ENCODE measurements at places on chromosomes 12 and 14. TPM values are rescaled to one million over a fixed set of nuclear protein-coding genes. Genes with fewer than 3 reads are reported as not detected.

The GLIPR1L2 gene
- not detected for total RNA-seq

The CLIP1 gene
- 49.0 TPM for total RNA-seq

The ACOT4 gene
- 2.1 TPM for total RNA-seq

The LGALS3 gene
- 192 TPM for total RNA-seq

The KRT71 gene
- not detected for total RNA-seq

The PTGES3 gene
- 408 TPM for total RNA-seq

The PROX2 gene
- total RNA-seq = not detected

The DIABLO gene
- total RNA-seq = 76.0 TPM

The NANOG gene
- total RNA-seq = not detected

The C14orf39 gene
- not detected for total RNA-seq

The RDH5 gene
- 2.6 TPM for total RNA-seq

The FGF6 gene
- not detected for total RNA-seq

The FAM90A1 gene
- 0.07 TPM for total RNA-seq

The CHST11 gene
- total RNA-seq = 35.7 TPM

The GARIN6 gene
- total RNA-seq = not detected

The BCAT1 gene
- 11.2 TPM for total RNA-seq

The POLE2 gene
- total RNA-seq = 15.9 TPM

The NRIP2 gene
- not detected for total RNA-seq

The CCDC196 gene
- not detected for total RNA-seq

The TAS2R7 gene
- total RNA-seq = not detected

The IL31 gene
- total RNA-seq = not detected

The SLC10A1 gene
- not detected for total RNA-seq

The TAS2R13 gene
- total RNA-seq = not detected

The KLRC2 gene
- total RNA-seq = 1.4 TPM

The LTBP2 gene
- total RNA-seq = 16.4 TPM

The OTOGL gene
- not detected for total RNA-seq

The LIN7A gene
- total RNA-seq = 0.38 TPM

The PPFIA2 gene
- total RNA-seq = not detected

The GPR137C gene
- 0.15 TPM for total RNA-seq

The POTEM gene
- total RNA-seq = not detected

The CDH24 gene
- total RNA-seq = 4.2 TPM

The SMCO3 gene
- total RNA-seq = not detected

The TMEM63C gene
- 1.6 TPM for total RNA-seq

The TCHP gene
- 18.2 TPM for total RNA-seq

The ANO4 gene
- not detected for total RNA-seq

The PRKD1 gene
- 2.8 TPM for total RNA-seq

The ENDOU gene
- not detected for total RNA-seq

The TOMM20L gene
- not detected for total RNA-seq

The NPAS3 gene
- total RNA-seq = not detected

The MANSC4 gene
- not detected for total RNA-seq

The OS9 gene
- 119 TPM for total RNA-seq

The AQP2 gene
- total RNA-seq = not detected

Measured in A549 treated with CpdA at 1 μM for 4 hours (cell line).